ENCODE measurements at places on chromosomes 1 and 21.

DNA sequence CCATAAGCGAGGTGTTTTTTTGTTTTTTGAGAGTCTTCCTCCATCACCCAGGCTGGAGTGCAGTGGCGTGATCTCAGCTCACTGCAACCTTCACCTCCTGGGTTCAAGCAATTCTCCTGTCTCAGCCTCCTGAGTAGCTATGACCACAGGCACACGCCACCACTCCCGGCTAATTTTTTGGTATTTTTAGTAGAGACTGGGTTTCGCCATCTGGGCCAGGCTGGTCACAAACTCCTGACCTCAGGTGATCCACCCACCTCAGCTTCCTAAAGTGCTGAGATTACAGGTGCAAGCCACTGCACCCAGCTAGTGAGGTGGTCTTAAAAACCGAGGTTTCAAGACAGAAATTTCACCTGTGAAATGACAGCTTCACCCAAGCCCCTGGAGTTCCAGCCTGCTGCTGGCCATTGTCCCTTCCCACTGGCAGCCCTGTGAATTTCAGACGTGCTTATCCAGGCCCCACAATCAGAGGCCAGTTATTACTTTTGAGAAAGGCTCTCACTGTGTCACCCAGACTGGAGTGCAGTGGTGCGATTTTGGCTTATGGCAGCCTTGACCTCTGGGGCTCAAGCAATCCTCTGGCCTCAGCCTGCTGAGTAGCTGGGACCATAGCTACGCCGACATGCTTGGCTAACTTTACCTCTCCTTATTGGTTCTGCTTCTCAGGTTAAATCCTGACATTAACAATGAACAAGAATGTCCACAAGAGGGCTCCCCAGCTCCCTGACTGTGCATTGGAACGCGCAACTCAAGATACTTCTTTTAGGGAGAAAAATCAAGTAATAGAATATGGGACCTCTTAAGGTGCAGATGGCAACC lies 19.4 kb downstream of the ENO1 start:
- DNase-seq, result peak; percentile 51

DNA sequence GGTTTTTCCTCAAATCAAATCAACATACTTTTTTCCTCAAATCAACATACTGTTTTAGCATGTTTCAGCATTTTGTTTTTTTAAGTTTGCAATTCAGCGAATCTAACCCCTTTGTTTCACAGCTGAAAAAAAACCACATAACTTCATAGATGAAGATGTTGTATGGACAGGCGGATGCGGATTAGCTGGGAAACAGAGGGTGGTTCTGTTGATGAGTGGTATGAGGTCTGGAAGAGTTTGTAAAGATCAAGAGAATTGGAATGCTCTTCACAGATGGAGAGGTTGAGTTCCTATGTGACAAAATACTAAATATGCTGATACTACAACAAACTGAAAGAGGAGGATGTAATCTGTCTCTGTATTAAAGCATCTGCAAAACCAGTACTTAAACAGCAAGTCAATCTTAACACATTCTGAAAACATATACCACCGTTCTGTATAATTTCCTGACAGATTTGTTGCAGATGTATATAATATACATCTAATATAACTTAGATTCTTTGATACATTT lies 10.6 kb upstream of the LEPR start:
- no peak for DNase-seq

GRCh38 chr1:6090996-6091822 lies 45.5 kb downstream of the KCNAB2 start:
- DNase-seq, result no peak

DNA sequence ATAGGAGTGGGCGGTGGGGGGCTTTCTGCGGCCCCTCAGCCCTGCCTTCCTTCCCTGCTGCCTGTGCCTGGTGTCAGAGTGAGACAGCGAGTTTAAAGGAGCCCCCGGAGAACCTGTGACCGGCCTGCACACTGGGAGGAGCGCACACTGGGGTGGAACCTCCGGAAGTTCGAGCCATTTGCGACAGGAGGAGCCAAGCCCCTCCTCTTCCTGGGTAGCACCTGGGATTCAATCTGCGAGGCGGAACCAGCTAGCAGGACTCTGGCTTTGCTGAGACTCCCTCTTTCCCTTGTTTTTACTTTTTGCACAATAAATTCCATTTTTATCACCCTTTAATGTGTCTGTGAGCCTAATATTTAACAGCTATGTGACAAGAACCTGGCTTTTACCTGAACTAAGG lies 540.6 kb downstream of the NPHP4 start:
- DNase-seq, result no peak

- DNase-seq, result no peak
Observed at GRCh38 chr1:23101101-23101827, 67.4 kb downstream of the LUZP1 start.

- no peak for DNase-seq
Observed at GRCh38 chr1:162019446-162019845, 4.2 kb downstream of the OLFML2B start.

DNA sequence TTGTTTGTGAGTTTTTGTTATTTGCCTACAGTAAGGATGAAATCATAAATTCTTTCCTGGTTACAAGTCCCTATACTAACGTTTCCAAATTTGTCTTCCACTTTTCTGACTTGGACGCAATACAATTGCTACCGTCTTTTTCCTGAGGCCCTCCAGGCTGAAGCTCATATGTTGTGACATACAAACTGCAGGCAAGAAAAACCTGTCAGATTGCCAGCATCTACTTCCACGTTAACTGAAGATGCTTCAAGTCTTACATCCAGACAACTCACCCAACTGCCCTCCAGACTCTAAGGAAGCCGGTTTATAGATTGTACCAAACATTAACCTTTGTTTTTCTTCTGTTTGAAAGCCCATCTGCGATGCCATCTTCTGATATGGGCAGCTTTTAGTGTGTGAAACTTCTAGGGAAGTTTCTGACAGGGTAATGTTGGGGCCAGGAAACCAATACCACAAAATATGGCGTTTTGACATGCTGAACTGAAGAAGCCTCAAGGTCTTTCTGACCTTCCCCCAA lies 21.4 kb upstream of the RNF11 start:
- DNase-seq, result no peak

GRCh38 chr1:24927988-24928688 lies 1.9 kb downstream of the RUNX3 start:
- no peak for DNase-seq

GRCh38 chr1:2275796-2276536 lies 47.8 kb downstream of the SKI start:
- DNase-seq, result no peak

GRCh38 chr1:54754045-54754444 lies 10.3 kb downstream of the PARS2 start:
- no peak for DNase-seq

DNA sequence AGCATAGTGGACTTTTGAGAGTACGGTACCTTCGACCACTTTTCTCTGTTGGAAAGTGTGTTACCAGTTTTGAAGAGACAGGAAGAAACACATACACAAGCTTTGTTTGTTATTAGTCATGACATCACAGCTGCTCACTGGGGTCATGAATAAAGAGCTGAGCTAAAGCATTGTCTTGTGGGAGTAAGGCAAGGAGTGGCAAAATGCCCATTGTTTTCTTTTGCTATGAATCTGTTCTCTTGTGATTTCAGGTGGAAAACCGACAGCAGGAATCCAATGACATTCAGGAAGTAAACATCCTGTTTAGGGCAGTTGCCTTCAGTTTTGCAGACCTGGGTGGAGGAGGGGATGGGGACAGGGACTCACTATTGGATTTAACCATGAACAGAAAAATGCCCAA lies 66.2 kb downstream of the RGL1 start:
- DNase-seq, result no peak

DNA sequence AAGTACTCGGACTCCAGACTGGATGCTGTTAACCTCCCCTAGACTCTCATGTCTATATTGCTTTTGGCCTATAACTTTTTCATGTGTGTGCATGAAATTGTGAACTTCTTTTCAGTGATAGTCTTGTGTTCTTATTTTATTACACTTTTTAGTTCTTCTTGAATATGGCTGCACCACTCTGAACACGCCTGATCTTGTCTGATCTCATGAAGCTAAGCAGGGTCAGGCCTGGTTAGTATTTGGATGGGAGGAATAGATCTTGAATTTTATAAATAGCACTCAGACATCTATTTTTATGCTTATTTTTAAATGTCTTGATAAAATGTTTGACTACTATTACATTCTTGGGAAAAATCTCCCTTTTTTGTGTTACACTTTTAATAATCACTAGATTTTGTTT lies 22.4 kb downstream of the TCP10L start:
- DNase-seq, result no peak

DNA sequence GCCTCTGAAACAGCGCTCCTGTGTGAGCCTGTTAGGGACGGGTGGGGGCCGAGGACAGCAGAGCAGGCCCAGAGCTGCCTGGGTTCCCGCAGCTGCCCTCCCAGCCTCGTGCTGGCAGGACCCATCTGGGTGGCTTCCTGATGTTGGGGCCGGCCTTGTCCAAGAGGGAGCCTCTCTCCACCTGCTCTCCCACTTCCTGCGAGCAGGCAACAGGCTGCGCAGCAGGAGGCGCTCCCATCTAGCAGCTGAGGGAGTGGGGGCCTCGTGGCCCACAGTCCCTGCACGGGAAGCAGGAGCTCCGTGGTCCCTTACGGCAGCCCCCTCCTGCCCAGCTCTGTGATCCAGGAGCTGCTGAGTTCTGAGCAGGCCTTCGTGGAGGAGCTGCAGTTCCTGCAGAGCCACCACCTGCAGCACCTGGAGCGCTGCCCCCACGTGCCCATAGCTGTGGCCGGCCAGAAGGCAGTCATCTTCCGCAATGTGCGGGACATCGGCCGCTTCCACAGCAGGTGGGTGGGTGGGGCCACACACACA lies 68.0 kb downstream of the TRIM11 start:
- DNase-seq, result no peak

DNA sequence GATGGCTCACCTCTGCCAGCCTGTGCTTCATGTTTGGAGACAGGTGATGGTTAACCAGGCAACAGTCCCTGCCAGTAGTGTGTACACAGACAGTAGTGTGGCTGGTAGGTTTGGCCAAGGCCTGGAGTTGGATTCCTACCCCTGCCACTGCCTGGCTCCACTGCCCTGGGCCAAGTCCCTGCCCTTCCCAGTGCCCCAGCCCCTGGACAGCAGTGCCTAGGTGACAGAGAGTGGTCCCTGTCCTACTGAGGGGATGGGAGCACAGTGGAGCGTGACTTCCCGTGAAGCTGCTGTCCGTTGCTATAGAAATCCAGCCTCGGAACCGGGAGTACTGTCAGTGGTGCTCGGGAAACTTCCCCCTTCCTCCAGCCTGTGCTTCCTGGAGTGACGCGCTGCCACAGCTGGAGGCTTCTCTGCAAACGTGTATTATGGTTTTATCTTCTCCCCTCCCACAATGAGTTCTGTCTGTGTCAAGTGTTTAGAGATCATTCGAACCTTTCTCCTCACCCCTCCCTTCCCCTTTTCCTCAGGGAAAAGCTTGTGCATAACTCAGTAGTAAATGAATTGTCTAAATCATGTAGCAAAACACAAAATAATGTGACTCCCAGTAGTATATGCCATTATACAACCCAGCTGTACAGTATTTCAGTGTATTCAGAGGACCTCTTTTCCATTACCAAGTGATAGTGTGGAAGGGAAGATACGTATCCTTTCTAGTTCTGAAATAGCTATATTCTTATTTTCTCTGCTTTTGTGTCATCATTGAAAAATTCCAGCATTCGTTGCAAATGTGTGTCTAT lies 73.4 kb downstream of the GALNT2 start:
- no peak for DNase-seq

DNA sequence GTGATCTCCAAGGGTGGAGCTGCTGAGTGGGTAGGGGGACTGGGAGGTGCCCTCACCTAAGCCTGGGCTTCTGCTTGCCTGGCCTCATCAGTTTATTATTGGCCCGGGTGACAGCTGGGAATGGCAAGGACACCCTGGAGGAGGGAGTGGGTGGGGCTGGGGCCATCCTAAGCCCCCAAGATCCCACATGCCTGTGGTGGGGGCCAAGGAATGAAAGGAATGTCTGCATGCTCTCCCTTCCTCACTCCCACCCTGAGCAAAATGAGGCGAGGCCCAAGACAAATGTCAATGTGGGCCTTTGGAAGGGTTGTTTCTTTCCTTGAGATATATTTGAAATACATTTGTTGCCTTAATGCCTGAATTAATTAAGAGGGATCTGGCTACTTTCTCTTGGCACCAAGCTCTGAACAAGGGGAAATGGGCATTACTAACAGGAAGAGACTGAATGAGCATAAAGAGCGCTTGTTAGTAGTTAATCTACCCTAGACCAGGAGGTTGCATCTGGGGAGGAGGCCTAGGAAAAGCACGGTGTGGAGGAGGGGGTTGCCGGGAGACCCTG lies 19.7 kb upstream of the CHI3L1 start:
- DNase-seq, result no peak

- DNase-seq, result peak; percentile 57
Observed at GRCh38 chr1:150186789-150187559, 37.3 kb downstream of the PLEKHO1 start.

- DNase-seq, result no peak
Observed at GRCh38 chr1:219206350-219206749, 32.7 kb downstream of the LYPLAL1 start.

DNA sequence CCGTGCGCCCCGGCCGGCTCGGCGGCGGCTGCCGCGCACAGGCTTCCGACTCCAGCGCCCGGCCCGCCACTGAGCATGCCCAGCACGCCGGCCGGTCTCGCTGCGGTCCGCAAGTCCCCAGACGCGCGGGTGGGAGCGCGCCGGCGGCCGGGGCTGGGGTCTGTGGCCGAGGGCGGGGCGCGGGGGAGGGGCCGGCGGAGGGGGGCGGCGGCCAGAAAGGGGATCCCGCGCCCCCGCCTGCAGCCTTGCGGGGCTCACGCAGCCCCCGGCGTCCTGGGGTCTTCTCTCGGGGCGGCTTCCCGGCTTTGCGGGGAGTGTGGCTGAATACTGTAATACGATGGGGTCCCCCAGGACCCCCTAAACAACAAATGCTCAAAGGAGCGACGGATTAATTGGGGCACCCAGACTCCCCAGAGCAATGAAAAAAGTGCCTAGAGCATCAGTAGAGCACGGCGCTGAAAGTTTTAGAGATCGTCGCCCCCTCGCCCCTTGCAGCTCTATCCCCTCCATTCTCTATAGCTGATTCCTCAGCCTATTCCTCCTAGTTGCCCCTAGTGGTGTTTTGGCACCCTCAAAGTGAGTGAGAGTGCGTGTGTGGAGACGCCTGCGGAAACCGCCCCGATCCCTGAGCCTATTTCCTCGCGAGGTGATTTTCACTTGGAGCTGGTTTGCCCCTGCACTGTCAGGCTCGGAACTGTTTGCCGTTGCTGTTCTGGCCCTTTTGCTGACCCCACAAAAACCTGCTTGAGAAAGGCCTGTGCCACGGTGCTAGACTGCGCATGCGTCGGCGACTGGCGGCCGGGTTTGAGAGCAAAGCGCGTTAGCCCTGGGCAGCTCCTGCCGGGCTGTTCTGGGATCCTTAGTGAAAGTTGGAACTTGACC lies at the start of gene VAV3:
VAV3 (minus strand) TSS at position 71 of the 882 bp plus-strand sequence. CDS start 311 bp downstream, outside the sequence.
- peak; percentile 81 for DNase-seq

GRCh38 chr1:53655931-53656746 lies 82.8 kb downstream of the GLIS1 start:
- no peak for DNase-seq
